ENCODE measurements at places on chromosomes 7 and 10. TPM values are rescaled to one million over a fixed set of nuclear protein-coding genes. Genes with fewer than 3 reads are reported as not detected.

DNA sequence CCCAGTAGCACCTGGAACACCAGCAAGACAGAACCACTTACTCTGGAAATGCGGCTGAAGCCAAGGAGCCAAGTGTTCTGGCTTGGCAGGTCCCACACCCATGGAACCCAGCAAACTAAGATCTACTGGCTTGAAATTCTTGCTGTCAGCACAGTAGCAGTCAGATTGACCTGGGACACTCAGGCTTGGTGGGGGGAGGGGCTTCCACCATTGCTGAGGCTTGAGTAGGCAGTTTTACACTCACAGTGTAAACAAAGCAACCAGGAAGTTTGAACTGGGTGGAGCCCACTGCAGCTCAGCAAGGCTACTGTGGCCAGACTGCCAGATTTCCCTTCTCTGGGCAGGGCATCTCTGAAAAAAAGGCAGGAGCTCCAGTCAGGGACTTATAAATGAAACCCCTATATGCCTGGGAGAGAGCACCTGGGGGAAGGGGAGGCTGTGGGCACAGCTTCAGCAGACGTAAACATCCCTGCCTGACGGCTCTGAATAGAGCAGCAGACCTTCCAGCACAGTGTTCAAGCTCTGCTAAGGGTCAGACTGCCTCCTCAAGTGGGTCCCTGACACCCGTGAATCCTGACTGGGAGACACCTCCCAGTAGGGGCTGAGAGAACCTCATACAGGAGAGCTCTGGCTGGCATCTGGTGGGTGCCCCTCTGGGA lies 121.2 kb downstream of the MTERF1 start:
- no peak for DNase-seq

GRCh38 chr7:97218767-97219166 lies 101.3 kb downstream of the SDHAF3 start:
- DNase-seq, result no peak

The KAZALD1 gene
- polyA plus RNA-seq, result 13.6 TPM

DNA sequence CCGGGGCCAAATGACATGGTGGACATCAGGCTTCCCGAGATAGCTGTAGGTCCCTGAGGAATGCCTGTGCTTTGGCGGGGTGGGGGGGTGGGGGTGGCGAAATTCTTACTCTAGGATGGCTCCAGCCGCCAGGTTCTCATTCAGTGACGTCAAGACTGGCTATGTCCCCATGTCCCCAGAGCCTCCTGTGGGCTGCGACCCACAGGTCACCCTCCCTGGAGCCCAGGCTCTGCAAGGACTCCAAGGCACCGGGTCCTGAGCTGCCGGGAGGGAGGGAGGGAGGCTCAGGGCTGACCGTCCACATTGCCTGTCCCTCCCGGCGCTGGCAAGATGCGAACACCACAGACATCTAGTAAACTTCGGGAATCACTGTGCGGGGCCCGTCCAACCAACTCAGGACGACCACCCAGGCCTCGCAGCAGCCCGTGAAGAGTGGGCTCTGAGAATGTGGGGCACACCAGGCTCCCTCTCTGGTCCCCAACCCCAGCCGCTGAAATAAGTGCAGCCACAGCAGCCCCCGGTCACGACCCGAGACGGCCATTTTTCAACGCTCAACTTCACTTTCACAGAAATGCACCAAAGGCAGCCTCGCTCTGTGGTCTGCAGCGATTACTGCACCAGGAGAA lies 12.6 kb downstream of the GPR146 start:
- DNase-seq, result no peak

The TPK1 gene
- 7.6 TPM for polyA plus RNA-seq

DNA sequence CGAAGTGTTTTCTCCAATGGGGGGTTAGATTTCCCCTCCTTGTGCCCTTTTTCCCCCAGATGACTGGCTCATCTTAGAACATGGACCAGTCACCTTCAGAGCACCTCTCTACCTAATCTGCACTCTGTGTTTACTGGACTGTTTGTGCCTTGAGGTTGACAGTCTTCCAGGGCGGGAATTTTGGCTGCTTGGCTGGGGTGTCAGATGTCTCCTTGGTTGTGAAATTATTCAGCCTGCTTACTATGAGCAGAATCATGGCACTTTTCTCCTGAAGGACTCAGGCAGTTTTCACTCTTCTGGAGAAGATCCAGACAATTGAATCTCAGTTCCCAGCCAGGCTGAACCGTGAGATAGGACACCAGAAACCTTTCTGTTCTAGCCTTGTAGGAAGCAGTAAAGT lies 60.3 kb upstream of the NFKB2 start:
- no peak for DNase-seq

GRCh38 chr10:68121852-68122251 lies 12.6 kb downstream of the MYPN start:
- no peak for DNase-seq

DNA sequence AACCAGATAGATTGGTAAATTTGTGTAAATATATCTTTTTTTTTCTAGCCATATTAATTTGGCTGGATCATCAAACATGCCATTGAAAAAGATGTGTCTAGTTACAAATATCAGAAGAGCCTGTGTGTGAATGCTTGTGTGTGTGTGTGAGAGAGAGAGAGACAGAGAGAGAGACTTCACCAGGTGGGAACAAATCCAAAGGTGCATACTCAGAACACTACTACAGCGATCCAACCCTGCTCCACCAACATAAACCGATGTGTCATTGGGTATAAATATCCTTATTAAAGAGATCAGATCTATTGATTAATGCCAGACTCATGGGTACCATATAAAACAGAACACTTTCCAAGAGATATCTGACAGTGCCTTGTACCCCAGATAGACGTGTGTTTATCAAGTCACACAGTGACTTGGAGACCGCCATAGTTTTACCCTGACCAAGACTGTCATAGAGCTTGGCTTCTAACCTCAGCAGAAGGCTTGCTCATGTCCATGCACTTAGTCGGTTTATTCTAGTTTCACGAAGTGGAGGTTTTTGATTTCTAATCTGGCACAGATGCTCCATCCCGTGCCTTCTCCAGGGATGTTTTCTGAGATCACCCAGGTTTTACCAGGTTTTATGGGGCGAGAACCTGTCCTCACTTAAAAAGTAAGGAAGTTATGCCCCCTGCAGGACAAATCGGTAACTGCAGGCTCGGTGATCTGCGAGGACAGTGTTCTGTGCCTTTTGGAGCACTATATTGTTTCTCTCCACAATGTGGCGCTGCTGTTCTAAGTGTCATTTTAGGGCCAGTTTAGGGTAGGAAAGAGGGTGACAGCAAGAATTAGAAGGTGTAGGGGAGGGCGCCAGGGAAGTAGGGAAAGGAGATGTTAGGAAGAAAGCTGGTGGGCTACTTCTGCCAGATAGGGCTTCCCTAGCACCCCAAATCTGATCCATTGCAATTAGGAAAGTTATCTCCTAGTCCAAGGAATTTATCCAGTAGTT lies 29.3 kb upstream of the WNT8B start:
- DNase-seq, result peak; percentile 94

The UPK3BL2 gene
- polyA plus RNA-seq, result 34.1 TPM

The INTS1 gene
- 95.7 TPM for polyA plus RNA-seq

The CALML5 gene
- polyA plus RNA-seq, result not detected

The ANKRD30A gene
- polyA plus RNA-seq, result not detected

GRCh38 chr7:155071121-155071651 lies 1.1 kb downstream of the HTR5A start:
- DNase-seq, result no peak

The PHYHIPL gene
- 14.4 TPM for polyA plus RNA-seq

GRCh38 chr7:18756378-18757050 lies 261.0 kb downstream of the HDAC9 start:
- no peak for DNase-seq

- DNase-seq, result no peak
Measured at GRCh38 chr10:85547460-85548023, 819.1 kb downstream of the GRID1 start.

GRCh38 chr10:23891301-23891700 lies 317.6 kb upstream of the KIAA1217 start:
- no peak for DNase-seq

DNA sequence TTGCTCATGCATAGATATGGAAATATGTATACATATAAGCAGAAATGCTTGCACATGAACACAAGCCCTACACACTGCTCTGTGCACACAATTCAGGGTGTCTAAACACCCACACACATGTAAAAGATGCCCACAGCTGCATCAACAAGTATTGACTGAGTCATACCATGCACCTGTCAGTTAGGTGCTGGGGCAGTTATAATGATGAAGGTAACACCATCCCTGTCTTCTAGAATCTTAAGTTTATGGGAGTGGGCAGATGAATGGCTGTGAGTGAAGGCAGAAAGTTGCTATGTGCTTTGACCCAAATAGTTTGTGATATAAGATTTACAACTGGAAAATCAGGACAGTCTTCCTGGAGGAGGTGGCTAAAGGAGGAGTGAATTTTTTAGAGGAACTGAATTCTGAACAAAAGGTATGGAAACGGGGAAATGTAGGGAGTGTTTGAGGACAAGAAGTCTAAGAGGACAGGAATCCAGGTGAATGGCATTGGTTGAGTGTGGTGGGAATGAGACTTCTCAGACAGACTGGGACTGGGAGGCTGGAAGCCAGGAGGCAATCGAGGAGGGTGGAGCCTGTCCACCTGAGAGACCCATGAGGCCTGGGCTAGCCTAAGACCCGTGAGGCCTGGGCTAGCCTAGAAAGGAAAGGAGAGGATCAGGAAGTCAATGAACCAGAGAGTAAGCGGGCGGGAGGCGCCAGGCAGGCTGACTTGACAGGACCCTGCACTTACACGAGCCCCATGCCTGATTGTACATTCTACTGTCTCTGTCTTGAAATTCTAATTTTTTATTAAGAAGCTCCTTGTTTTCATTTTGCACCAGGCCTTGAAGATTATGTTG lies 20.7 kb downstream of the POLL start:
- DNase-seq, result no peak

- no peak for DNase-seq
Measured at GRCh38 chr10:95241533-95241932, 47.5 kb downstream of the ACSM6 start.

- DNase-seq, result no peak
Measured at GRCh38 chr7:22123139-22123538, 177.4 kb upstream of the CDCA7L start.

DNA sequence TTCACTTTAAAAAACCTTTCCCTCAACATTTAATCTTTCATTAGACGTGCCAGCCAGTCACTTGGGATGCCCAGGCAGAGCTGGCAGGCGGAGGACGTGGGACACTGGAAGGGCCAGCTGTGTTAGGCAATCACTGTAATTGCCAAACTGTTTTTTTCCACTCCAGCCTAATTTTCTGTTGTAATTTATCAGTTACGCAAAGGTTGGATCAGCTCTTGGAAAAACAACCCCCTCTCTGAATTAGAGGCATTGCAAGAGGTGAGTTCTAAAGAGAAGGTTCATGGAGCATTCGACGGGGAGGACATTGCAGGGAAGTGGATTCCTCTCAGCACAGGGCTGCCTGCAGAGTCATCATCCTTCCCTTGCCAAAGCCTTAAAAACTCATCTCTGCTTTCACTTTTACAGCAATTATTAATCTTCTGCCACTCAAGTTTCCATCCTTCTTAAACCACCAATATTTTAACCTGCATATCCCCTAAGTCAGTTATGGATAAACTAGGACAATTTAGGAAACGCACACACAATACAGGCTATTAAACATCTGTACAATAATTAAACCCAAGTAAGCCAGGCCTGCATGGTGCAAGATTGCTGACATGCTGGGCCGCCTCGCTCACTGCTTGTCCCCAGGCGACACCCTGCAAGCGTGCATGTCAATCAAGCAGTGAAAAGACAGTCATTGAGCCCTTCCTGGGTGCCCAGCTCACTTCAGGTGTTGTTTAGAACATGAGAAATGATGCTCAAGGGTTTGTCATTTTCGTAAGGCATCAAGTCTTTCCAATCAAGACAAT lies 272.3 kb upstream of the RNF32 start:
- no peak for DNase-seq

DNA sequence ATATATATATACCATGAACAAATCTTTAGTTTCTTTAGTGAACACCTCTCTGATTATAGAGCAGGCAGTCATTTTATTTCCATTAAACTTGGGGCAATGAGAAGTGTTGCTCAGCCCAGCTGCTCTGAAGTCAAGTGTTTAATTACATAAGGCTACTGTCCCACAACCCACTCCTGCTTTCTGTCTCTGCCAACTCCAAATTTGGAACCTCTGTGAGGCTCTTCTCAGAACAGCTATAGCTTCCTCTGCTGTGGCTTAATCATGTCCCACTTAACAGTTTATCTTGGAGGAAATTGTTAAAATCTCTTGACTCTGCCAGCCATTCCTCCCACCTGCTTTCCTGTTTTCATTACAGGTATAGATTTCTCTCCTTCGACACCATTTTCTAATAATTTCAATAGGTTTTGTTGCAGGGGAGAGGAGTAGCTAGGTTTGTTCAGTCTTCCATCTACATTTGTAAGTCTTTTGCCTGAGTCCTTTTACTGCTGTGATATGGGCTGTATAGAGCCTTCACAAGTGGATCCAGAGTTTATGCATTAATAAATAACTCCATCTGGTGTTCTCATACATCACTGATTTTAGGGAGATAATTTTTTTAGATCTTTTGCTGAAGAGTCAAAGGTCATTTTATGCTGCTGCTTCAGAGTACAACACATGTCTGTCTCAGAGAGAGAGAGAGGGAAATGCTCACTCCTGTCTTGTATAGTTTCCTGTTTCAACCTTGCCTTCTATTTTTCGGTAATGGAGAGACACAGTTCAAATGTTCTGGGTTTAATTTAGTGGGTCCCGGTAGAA lies 170.4 kb downstream of the WNT2 start:
- DNase-seq, result no peak

DNA sequence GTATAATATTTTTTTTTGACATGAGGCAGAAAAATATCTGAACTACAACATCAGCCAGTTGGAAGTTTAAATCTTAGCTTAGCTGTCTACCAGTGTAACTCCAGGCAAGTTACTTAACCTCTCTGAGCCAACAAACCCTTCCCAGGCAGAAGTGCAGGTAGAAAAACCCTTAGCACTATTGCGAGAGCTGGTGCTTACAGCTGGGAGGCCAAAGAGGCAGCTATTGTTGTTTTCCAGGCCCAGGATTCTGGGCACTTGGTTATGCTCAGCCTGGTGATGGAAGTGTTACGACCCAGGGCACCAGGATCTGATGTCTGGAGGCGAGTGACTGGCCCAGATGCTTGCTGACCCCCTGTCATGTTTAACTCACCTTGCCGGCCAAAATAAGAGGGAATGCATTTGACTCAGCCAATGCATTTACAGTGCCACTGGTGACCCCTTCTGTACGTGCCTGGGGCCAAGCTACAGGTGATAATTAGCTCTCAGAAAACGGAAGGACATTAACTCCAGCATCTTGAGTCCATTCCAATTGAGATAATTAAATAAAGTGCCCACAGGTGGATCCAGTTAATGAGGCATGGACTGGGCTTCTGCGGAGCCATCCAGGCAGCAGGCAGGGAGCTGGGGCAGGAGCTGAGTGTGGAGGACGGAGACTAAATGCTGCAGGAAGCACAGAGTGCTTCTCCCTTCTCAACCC lies 126.5 kb upstream of the HABP2 start:
- no peak for DNase-seq

Measured in renal pelvis (tissue), 12 donors.